ENCODE measurements at places on chromosomes 2 and 18.

DNA sequence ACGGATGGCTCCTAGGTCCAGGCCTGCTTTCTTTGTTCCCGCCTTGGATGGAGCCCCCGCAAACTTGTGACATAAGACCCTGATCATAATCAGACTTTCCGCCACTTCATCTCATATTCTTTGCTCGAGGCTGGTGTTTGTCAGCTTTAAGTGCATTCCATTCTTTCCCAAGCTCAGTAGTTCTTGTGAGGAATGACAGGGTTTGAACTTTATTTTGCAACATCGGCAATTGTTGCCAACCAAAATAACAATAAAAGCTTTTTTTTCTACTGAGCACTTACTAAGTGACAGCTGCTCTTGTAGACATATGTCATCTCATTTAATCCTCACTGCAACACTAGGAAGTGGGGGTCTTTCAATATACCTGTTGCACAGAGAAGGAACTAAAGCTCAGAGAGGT, 178.8 kb upstream of the ST6GAL2 start:
- DNase-seq: no peak

DNA sequence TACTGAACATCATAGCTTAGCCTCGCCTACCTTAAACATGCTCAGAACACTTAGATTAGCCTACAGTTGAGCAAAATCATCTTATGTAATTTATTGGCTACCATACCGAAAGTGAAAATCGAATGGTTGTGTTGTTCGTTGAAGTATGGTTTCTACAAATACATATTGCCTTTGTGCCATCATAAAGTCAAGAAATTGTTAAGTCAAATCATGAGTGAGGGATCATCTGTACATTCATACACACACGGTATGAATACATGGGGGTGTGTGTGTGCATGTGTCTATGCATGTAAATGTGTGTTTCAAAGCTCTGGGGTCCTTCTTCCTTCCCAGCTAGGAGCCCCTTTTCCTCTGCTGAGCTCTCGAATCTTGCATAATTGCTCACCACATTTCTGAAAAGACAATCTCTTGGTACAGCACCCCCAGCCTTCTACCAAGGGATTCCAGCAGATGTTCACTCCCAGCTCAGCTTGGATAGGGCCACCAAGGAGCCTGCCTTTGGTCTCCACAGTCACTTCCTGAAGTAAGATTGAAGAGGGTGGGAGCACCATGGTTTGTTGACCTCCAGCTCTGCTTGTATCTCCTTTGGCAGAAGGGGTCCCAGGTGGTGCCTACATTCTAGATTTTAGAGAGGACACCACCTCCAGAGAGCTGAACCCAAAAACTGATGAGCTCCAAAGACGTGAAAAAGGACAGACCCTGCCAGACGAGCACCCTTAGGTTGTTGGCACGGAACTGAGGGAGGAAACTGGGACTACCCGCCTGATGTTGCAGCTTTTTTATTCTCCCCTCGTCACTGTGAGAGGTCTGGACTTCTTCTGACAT, 33.2 kb upstream of the CYP1B1 start:
- DNase-seq: no peak

GRCh38 chr2:98571796-98572195, 36.5 kb downstream of the COA5 start:
- DNase-seq: no peak

DNA sequence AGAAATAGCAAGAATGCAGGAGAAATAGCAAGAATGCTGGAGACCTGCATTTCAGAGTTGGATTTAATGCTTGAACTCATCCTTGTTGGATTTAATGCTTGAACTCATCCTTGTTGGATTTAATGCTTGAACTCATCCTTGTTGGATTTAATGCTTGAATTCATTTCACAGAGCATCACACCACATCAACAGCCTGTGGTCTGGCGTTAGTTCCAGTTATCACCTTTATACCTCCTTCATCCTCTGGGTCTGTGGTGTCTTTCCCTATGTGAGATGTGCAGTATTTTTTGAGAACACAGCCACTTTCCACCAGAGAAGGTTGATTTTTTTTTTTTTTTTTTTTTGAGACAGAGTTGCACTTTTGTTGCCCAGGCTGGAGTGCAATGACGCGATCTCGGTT, 546.4 kb upstream of the SOX11 start:
- DNase-seq: no peak

GRCh38 chr2:138838851-138839620, 58.8 kb upstream of the NXPH2 start:
- no peak for DNase-seq

DNA sequence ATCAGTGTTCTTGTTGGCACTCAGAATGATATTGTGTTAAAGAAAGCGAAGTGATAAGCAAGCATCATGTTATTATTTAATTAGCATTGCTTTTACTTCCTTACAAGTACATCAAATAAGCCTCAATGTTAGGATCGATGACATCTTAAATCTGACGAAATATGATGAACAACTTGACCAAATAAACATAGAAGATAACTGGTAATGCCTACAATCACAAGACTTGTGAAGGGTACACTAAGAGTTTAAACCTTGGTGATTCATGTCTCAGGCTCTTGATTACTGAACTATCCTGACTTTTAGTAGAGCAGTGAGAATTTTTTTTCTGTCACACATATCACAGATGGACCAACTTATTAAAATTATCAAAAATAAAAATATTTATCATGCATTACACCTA, 500.8 kb upstream of the ZEB2 start:
- DNase-seq: no peak

DNA sequence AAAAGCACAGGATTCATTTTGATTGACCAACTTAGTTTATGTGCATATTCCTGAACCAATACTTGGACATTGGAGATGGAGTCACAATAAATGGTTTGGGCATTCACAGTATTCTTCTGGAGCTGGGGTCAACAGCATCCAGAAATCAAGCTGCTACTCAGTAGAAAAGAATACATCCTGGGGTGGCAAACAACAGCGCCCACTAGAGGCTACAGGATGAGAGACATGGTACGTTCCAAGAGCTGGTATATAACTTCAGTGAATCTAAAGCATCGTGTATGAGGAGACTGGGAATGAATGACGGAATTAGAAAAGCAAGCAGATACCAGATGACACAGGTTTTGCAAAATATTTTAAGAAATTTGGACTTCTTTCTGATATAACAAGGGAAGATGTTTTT, 142.9 kb upstream of the FIGN start:
- DNase-seq: no peak

GRCh38 chr2:1972422-1972821, 228.1 kb upstream of the PXDN start:
- DNase-seq: no peak

DNA sequence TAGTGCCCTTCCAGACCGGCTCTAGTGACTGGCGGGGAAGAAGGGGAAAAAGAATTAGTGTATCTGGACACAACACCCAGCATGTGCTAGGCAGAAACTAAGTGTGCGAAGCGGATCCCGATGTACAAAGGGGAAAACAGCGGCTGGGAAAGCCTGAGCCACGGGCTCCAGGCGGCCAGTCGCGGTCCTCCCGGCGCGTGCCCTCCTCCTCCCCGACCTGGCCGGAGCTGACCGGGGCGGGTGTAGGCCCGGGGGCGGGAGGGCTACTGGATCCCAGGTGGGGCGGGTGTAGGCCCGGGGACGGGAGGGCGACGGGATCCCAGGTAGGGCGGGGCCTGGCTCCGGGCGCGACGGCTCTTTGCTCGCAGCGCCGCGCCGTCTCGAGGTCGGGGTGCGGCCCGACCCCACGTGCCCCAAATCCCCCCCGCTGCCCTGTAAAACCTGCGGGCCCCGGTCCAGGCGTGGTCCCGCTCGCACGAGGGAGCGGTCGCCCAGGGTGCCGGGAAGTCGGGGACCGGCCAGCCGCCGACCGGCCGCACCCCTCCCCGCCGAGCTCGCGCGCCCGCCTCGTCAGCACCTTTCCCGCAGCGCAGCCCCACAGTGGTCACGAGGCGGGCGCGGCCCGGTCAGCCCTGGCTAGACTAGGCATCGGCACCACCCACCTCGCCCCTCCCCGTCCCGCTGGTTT, 48.8 kb downstream of the C2orf42 start:
- DNase-seq: peak; percentile 34

- no peak for DNase-seq
These were observed 160.2 kb downstream of the TAF4B start for GRCh38 chr18:26386441-26386840.

DNA sequence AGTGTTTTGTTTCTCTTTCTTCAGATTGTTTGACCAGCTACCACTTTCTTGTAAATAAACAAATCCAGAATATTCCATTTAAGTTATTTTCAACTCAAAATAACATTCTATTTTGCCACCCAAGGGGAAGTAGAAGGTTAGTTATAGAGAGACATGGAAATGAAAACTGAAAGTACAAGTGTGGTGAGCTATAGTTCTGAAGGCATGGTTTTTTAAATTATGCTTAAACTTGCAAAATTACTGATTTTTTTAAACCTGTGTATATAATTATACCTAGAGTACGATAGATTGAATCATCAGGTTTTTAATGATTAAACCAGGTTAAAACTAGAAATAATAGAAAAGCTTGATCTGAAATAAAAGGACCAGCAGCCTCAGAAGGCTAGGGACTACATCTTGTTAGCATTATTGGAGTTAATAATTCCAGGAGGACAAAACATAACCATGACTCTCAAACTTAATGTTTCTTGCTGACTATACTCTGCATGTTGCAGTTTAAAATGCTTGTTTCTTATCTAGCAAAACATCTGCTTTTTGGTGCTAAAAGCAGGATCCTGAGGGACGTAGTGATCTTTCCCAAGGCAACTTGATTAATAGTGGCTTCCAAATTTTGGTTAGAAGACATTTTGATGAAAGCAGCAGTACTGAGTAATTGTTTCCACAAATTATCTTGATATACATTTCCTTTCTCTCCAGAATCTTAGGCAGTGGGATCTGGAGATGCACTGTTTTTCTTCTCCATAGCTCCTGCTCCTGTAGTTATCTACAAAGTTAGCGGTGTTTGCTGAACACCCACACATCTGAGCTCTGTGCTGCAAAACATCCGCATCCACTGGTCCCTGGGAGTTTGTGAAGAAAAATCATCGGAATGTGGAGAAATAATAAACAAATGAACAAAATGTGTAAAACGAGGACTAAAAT, 327.2 kb upstream of the PKDCC start:
- no peak for DNase-seq

- DNase-seq: no peak
These were observed 294.6 kb upstream of the PARD3B start for GRCh38 chr2:204250692-204251091.

GRCh38 chr2:2234398-2235195, 96.5 kb downstream of the MYT1L start:
- DNase-seq: no peak

- DNase-seq: no peak
These were observed 72.5 kb downstream of the NCAPH start for GRCh38 chr2:96407919-96408550.

DNA sequence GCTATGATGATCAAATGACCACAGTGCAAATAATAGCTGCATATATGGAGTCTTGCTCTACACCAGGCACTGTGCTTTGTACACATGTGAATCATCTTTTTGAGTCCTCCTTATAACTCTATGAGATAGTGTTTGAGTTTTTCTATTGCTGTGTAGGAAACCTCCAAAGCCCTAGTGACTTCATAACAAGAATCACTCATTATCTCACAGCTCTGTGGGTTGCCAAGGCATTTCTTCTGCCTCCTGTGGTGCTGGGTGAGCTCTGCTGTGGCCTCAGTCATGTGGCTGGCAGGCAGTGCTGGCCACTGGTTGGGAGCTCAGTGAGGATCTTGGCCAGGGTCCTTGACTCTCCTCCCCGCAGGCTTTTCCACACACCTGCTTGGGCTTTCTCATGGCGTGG, 153.4 kb downstream of the CAPN13 start:
- DNase-seq: no peak

GRCh38 chr18:64707052-64707451, 558.2 kb upstream of the LINC00305 start:
- DNase-seq: no peak

- no peak for DNase-seq
These were observed 12.1 kb upstream of the C18orf32 start for GRCh38 chr18:49499046-49499637.

GRCh38 chr18:2919600-2919999, 72.8 kb downstream of the EMILIN2 start:
- DNase-seq: no peak

DNA sequence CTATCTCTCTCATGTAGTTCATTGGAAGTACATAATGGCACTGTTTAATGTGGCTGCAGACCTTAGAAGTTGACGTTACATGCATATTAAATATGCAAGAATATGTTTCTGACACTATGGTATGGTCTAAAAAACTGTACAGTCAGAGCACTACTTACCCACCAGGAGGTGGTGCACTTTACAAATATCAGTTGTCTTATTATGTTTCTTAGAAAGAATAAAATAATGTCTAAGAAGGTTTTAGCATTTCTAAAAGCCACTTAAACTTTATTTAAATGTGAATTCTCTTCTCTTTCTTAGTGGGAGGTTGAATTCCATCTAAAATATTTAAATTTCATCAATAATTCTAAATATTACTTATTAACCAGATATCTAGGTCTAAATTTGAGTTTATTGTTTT, 4.3 kb downstream of the TMEFF2 start:
- no peak for DNase-seq

- DNase-seq: no peak
These were observed 4.0 kb downstream of the NEU4 start for GRCh38 chr2:241812730-241813643.

GRCh38 chr2:95076705-95077529, 44.7 kb downstream of the MRPS5 start:
- peak; percentile 87 for DNase-seq

DNA sequence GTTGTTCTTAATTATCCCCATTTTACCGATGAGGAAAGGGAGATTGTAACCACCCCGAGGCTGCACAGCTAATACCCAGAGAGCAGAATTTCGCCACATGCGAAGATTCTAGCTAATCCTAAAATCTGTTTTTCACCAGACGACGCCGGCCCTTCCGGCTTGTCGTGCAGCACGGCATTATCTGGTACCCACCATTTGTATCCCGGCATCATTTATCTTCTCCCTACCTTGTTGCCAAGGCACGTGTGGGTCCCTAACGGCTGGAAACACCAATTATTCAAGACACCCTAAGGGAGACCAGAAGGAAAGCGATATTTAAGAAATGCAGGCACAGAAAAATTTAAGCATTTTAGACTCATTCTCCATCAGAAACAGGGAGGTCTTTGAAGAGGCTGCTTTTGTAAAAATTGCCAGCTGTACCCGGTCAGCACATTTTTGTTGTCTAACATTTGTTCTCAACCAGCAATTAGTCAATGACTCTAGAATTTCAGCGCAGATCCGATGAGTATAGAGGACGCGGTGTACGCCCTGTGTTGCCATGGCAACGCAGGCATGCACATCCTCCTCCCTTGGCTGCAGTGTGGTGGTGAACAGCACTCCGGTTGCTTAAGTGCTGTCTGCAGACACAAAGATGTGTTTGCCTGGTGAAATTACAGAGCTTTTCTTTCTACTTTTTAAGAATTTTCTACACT, 111.6 kb downstream of the AGAP1 start:
- DNase-seq: no peak

- DNase-seq: no peak
These were observed 139.4 kb downstream of the ASB1 start for GRCh38 chr2:238566001-238566645.

DNA sequence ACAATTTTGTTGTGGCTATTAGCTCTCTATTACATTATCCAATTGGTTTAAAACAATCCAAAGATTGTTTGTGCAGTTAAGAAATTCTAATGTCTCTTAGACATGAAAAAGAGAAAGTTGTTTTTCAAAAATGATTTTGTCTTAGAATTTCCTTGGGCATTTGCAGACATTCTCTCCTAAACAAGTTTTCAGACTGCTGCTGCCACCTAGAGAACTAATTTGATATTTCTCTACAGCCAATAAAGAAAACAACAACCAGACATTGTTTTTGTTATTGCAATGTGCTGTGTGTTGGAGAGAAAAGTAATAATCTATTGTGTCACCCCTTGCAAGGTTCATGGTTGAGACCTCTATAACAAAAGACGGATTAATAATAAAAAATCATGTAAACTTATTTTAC, 119.0 kb upstream of the SYT4 start:
- DNase-seq: no peak
